Activated naive CD4-positive, alpha-beta T cell treated with anti-CD3 and anti-CD28 coated beads, Interleukin-2, amount 10 ng/mL, durations not matched to agents 7 days and 5 days (primary cell): ENCODE measurements at places on chromosomes 13 and 19.

GRCh38 chr19:18173054-18173571 is 500 bp upstream of the IFI30 start:
- DNase-seq, result no peak

- no peak for DNase-seq
Observed at GRCh38 chr13:101204270-101205020, 211.9 kb downstream of the NALCN start.

- peak; percentile 60 for DNase-seq
Observed at GRCh38 chr19:5804516-5805461, at the start of gene NRTN. Gene NRTN, plus strand, starts transcription at chr19:5805067. Its CDS starts 19,099 bp downstream, at chr19:5824166.

- DNase-seq, result no peak
Observed at GRCh38 chr13:109010912-109011311, 381.5 kb downstream of the MYO16 start.

DNA sequence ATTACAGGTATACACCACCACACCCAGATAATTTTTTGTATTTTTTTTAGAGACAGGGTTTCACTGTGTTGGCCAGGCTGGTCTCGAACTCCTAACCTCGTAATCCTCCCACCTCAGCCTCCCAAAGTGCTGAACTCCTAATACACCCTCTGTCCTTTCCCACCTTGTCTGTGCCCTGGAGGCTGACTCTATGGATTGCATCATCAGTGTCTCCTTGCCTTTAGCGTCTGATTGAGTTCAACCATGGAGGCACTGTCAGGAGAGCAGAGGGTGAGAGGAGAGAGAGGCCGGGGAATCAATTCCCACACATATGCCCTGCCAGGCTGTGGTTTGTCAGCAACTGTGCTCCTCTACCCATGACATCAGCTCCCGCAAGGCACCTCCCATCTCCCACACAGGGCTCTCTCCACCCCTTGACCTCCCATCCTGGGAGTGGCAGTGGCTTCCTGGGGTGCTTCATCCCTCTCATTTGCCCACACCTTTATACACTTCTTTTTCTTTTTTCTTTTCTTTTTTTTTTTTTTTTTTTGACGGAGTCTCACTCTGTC is 12.6 kb upstream of the LILRB4 start:
- no peak for DNase-seq

DNA sequence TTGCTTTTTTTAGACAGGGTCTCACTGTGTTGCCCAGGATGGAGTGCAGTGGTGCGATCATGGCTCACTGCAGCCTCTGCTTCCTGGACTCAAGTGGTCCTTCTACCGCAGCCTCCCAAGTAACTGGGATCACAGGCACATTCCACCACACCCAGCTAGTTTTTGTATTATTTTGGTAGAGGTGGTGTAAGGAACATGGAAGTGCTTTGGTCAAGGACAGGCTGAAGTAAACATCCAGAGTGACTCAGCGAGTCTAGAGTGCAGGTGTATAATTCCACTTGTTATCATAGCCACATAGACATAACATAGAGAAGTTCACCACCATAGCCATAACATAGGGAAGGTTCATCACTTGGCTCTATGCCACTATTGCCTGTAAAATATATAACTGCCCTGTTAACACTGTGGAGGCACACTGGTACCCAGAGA is 98.6 kb downstream of the RBM26 start:
- DNase-seq, result no peak

GRCh38 chr13:45932676-45933075 is 81.1 kb upstream of the SIAH3 start:
- DNase-seq, result no peak

GRCh38 chr13:36193151-36193855 is 21.1 kb downstream of the SOHLH2 start:
- DNase-seq, result no peak

GRCh38 chr13:50152655-50153309 is 137.5 kb downstream of the KCNRG start:
- DNase-seq, result no peak

DNA sequence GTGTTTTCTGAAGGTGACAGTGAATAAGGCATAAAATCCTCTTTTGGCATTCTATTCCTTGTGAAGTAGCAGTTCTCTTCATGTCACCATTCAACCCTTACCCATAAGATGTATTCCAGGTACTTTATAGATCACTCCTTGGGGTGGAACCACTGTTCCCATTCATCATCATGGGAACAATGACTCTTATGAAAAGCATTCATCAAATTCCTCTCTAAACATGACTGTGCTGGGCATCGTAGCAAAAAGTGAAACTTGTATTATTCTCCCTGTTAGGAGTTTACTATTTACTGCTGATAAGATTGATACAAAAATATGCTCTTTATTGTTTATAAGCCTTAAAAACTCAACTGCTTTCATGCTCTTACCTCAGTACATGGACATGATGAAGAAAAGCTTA is 793.4 kb downstream of the LIG4 start:
- DNase-seq, result no peak

DNA sequence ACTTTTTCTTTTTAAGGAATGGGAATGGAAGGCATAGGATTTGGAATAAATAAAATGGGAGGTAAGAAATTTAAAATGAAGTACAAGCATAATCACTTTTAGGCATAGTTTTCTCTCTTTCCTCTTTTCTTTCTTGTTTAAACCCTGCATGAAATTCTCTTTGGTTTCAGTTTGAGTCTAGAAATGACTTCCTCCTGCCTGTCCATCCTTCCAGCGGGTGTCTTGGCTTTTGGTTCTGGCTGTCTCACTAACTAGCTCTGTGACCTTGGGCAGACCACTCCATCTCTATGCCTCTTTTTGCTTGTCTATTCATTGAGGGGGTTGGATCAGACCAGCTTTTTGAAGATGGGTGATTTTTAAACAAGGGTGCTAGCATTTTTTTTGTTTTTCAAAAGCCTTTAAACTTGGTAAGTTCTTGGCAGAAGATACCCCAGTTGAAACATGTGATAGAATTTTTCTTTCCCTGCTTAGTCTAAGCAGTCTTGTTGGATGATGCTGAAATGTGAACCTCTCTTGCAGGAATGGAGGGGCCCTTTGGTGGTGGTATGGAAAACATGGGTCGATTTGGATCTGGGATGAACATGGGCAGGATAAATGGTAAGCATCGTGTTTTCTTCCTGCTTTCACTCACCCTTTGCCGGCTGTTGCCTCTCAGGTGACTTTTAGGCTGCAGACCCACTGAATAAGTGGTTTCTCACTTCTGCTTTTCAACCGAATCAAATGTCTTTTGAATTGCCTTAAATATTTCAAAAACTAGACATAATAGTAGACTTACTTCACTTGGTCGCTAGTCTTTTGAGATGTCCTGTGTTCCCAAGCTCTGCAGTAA is 28.6 kb downstream of the PRAM1 start:
- DNase-seq, result no peak

GRCh38 chr19:16041299-16041990 is 34.9 kb upstream of the TPM4 start:
- peak; percentile 82 for DNase-seq

DNA sequence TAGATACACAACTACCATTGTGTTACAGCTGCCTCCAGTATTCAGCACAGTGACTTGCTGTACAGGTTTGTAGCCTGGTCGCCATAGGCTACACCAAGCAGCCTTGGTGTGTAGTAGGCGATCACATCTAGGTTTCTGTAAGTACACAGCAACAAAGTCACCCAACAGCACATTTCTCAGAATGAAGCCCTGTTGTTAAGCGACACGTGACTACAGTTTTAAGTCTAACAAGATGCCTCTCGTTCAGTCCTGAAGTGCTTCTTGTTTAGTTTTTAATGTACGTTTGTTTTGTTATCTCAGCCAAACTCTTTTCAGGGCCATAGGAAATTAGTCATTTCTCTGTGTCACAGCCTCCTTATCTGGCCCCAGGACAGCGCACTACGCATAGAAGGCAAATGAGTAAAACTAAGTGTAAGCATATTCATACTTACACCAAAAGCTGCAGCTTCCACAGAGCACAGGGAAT is 50.0 kb upstream of the GPR183 start:
- peak; percentile 64 for DNase-seq

DNA sequence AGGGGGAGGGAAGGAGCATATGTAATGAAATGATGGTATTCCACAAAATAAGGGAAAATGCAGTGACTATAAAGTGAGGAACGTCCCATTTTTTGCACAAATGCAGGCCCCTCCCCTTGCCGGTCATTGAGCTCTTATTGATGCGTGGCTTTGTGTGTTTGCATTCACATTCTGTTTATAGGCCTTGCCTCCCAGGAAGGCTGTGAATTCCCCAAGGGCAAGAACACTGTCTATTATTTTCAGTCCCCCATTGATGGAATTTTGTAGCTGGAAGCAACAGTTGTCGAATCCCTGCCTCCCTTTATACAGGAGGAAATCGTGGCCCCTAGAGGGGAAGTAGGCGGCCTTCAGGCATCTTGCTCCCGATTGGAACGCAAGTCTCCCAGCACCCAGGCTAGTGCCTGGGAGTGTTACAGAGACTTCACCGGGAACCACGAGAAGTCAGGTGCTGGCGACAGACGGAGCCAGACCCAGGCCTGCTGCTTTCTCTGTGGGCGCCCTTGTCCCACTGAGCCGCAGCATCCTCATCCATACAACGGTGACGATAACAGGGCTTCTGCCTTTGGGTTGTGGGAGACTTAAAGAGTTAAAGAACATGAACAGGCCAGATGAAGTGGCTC is 6.9 kb downstream of the SBSN start:
- no peak for DNase-seq

DNA sequence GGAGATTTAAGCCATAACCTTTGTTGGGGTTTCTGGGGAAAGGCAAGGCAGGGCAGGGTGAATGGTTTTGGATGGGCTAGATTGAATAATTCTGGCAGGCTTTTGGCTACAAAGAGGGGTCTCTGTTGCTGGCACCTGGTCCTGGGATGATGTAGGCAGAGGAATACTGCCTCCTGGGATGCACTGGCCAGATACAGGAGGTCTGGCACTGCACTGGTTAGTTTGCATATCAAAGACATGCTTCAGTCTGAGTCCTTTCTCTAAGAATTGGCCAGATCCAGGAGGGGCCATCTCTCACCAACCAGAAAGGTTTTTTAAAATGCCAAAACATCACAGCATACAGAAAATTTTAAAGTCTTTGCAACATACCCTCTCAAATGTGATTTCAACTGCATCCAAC is 8.0 kb upstream of the MEDAG start:
- DNase-seq, result no peak

- no peak for DNase-seq
Observed at GRCh38 chr19:15155296-15155695, 45.5 kb downstream of the NOTCH3 start.

GRCh38 chr19:33630880-33631608 is 9.3 kb downstream of the CHST8 start:
- DNase-seq, result no peak

DNA sequence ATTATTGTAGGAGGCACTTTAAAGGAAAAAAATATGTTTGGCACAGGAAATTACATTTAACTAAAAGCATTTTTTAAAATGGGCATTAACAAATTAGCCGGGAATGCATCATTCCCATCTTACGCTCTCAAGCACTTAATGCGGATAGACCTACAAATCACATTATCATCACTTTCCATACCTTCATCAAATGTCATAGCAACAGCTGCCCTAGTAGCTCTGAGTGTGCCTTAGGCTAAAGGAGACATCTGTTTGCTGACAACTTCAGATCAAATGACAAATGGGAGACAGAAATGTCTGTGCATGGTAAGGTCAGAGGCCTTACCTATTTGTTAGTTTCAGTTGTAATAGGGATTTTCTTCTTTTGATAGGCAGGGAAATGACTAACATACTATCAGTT is 773.2 kb upstream of the SLC10A2 start:
- DNase-seq, result no peak

- no peak for DNase-seq
Observed at GRCh38 chr13:48110931-48111721, 16.2 kb upstream of the MED4 start.

GRCh38 chr13:50518781-50519201 is 324.7 kb downstream of the DLEU7 start:
- no peak for DNase-seq

DNA sequence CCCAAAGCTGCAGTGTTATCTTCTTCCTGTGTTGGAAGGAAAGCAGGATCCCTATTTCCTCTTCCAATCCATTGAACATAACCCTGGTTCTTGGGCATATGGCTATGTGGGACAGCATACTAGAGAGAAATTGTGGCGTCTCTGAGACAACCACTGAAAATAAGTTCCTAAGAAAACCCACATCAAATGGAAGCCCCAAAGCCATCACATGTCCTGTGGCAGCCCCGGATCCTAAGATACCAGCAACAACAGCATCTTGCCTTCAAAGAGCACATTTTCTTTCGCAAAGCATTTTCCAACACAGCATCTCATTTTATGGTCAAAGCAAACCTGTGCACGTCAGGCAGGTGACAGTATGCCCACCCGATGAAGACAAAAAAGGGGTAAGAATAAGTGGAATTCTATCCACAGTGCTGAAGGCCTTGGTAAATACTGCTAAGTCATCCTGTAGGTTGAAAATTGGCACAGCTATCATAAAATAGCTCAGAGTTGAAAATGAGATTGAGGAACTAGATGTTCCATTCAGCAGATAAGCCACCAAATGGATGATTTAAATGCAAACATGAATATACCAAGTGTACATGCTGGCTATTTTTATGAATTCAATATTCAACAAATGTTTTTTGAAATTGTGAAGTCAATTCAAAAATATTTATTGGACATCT is 232.2 kb downstream of the DLEU7 start:
- peak; percentile 52 for DNase-seq

- DNase-seq, result peak; percentile 98
Observed at GRCh38 chr19:42219812-42220750, at the start of gene ZNF526. Gene ZNF526, plus strand, starts transcription at chr19:42220312. Its CDS starts 4,092 bp downstream, at chr19:42224404.

DNA sequence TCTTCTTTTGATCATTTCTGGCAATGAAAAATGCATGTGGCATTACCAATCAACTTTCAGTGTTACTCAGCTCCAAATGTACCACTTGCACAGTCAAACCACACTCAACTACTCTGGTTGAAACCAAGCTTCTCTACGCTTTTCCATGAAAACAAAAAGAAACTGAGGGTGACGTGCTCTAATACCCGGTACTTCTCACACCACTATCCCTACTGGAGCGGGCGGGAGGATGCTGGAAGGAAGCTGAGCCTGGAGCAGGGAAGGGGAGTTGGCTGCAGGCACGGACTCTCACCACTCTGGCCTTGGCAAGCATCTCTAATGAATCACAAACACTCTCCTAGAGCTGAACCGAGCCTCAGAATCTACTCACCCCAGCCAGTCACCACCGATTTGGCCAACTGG is 48.2 kb downstream of the STK24 start:
- DNase-seq, result no peak

DNA sequence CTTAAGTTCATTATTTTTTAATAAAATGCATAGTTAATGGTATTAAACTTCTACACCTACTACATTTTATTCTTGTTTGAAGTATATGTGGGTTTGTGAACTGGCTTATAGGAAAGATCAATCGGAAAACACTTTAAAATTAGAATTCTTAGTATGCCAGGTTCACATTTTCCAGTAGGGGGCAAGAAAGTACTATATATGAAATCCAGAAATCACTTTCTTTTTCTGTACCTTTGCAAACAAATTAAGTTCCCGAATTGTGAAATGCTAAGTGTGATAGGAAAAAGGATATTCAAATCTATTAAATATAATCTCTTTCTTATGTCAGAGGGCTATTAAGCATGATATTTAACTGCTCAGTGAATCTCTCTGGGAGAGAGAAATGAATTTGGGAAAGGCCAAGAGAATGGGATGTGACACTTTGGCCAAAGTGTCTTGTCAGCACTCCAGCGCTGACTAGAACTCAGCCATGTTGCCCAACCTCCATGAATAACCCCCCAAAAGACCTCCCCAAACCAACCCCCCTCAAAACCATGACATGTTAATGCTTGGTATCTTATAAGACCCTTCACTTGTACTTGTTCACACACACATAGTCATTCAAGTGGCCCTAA is 122.6 kb upstream of the SLC10A2 start:
- DNase-seq, result no peak

- no peak for DNase-seq
Observed at GRCh38 chr13:60261432-60262351, 98.0 kb upstream of the DIAPH3 start.
